COR-L47 (cell line): ENCODE measurements at places on chromosomes 13 and 19.
A peak's percentile ranks its signal among the peaks of the same experiment; 100 is the strongest.

- DNase-seq: peak; percentile 48
Observed at GRCh38 chr13:23969647-23970046, 72.3 kb upstream of the C1QTNF9B start.

DNA sequence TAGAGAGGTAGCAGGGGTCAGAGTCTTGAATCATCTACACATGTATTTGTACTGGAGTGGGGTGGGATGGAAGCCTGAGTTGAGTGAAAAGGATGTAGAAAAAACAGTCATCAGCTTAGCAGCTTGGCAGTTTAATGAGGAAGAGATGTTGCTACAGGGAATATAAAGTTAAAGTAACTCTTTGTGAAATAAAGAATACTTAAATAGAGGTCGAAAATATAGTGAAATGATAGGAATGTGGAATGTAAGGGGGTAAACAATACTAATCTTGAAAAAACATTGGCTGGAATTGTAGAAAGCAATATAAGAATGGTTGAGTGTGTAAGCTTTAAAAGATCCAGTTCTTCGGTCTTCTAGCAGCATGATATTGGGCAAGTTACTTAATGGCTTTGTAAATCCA, 22.7 kb downstream of the NUP58 start:
- DNase-seq: no peak

DNA sequence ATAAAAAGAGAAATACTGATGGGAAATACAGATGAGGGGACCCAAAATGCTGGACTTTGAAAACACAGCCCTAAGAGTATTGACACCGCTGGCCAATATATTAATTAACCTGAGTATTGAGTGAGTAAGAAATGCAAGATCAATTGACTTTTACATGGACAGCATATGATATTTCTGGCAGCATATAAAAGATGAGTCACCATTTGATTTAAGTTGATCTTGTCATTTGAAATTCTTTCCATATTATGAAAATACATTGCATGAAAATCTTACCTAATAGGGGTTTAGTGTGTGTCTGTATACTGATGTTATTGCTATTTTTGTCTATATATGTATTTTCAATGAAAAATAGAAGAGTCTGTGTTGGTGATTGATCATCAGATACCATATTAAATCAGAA, 619.6 kb downstream of the KCTD12 start:
- no peak for DNase-seq

GRCh38 chr19:43625918-43626579, 6.6 kb upstream of the ZNF428 start:
- no peak for DNase-seq

GRCh38 chr13:96741779-96742178, 252.5 kb downstream of the OXGR1 start:
- no peak for DNase-seq

- DNase-seq: peak; percentile 71
Observed at GRCh38 chr13:93227280-93227877, 772 bp downstream of the GPC6 start.

DNA sequence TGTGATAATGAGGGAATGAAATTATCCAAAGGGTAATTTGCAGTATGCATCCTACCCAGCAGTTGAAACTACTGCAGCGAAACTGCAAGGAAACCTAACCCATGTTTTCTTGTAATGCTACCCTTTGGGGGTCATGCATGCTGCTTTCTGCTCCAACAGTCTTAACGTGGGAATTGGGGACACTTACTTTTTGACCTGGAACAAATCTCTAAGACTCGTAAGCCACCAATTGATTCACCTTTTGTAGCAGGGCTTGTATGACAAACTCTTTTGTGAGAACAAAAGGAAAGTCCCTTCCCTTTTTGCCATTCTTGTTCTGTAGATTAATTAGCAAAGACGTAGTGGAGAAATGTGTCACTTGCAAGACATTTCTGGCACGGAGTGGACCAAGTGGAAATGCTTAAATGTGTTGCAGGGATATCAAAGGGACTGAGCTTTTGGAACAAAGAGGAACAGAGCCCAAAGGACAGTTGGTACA, 27.4 kb downstream of the LRCH1 start:
- no peak for DNase-seq

DNA sequence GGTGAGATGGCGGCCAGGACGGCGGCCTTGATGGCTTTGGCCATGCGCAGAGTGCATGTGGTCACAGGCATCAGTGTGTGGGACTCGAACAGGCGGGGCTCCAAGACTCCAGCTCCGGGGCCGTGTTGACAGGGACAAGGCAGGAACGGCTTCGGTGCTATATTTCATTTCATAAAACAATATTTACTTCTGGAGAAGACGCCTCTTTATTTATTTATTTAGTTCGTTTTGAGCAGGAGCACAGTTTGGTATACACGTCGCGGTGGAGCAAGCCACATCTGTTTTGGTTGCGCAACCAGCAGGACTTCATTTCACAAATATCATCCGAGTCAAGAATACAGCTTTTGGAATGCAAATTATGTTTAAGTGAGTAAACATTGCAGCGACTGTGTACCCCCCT, 166.7 kb upstream of the TSHZ3 start:
- DNase-seq: no peak

- no peak for DNase-seq
Observed at GRCh38 chr13:80132741-80133601, 208.0 kb downstream of the SPRY2 start.

- no peak for DNase-seq
Observed at GRCh38 chr13:109695402-109696190, 90.8 kb downstream of the IRS2 start.

GRCh38 chr13:72959643-72960042, 99.2 kb upstream of the KLF5 start:
- DNase-seq: no peak

DNA sequence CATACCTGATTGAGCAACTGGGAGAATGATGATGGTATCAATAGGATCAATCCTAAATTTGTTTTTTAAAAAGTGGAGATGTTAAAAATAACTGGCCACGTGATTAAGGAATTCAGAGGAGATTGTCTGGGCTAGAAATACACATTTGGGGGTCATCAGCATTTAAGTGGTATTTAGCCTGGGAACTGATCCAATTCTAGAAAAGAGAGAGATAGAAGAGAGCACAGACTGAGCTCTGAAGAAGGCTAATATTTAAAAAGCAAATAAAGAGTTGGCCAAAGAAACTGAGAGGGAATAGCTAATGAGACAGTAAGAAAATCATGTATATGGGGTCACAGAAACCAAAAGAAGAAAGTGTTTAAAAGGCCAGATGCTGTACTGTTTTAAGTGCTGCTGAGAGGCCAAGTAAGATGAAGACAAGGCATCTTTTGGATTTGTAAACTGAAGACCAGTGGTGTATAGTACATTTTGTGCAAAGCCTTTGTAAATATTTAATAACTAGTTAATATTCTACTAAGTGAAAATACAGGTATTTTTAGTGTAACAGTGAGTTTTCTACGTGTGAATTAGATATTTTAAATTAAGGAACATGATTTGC, 40.2 kb downstream of the UBL3 start:
- DNase-seq: no peak

DNA sequence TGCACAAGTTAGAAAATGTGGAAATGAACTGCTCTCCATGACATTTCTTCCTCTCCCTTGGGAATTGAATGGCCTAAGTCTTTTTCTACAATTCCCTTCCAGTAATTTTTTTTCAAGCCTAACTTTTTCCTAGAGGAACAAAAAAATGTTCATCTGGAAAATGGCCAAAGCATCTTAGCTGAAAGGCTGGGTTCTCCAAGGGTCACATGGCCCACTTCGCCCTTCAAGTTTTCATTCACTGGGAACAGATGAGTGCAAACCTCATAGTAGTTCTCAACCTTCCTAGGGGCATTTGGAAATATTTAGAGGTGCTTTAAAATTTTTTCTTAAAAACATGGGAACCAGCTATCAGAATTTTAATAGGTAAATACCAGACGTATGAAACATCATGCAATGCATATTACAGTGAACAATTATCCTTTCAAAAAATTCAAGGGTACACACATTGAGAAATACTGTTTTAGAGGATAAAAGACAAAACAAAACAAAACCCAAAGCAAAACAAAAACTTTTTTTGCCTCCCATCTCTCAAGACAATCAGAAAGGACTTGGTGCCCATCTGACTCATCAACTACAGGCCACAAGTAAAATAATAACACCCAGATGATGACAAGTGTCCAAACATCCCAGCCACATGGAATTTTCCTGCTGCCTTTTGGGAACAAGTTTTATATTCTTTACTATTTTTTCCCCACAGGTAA, 208.8 kb downstream of the SLITRK6 start:
- DNase-seq: no peak

DNA sequence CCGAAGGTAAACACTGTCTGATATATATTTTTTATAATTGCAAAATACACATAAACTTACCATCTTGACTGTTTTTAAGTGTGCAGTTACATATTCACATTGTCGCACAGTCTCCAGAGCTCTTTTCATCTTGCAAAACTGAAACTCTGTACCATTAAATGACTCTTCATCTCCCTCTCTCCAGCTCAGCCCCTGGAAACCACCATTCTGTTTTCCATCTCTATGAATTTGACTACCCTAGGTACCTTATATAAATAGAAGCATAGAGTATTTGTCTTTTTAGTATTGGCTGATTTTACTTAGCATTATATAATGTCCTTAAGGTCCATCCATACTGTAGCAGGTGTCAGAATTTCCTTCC, 45.8 kb downstream of the LRCH1 start:
- DNase-seq: no peak

DNA sequence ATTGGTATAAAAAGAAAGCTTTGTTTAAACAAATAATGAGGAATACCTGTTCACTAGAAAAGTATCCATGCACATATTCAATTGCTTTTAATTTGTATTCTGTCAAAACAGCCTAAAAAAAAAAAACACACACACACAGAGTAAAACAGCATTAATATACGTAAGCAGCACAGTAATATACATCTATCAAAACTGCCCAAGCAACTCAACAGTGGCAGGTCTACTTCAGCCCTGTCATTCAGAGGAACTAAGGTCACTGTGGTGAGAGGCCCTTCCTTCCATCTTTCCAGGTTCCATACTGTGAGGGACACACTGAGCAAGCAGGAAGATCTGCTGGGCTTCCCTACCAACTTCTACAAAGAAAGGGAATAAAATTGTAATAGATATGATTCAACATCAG, 3.8 kb downstream of the PROSER1 start:
- DNase-seq: no peak

DNA sequence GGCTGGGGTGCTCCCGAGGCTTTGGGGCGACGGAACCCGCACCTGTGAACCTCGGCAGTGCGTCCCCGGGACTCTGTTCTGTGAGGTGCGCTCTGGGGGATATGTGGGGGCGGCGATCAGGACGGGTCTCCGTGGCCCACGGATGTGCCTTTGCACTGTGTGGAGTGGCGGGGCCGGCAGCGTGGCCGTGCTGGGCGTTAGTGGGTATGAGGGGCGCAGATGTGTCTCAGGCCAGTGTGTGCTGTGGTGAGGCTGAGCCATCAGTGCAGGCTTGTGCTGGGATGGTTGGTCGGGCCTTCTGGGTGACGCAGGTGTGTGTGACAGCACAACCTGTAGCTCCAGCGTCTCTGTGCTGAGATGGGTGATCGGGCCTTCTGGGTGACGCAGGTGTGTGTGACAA, 16.9 kb downstream of the ZNF331 start:
- no peak for DNase-seq

DNA sequence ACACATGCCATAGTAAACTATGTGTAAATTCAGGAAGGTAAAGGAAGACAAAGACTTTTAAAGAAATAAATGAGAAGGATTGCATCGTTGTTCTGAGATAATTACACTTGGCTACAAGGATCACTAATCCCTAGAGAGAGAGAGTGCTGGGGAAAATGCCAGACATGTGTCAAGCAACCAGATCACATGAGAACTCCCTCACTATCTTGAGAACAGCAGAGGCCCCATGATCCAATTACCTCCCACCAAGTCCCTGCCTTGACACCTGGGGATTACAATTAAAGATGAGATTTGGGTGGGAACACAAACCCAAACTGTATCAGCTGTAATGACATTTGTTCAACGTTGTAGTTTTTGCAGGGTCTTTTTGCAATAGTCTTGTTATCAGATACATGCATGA, 1600.9 kb upstream of the MIR17HG start:
- DNase-seq: no peak

- DNase-seq: no peak
Observed at GRCh38 chr19:1780272-1780958, 27.1 kb downstream of the ONECUT3 start.

DNA sequence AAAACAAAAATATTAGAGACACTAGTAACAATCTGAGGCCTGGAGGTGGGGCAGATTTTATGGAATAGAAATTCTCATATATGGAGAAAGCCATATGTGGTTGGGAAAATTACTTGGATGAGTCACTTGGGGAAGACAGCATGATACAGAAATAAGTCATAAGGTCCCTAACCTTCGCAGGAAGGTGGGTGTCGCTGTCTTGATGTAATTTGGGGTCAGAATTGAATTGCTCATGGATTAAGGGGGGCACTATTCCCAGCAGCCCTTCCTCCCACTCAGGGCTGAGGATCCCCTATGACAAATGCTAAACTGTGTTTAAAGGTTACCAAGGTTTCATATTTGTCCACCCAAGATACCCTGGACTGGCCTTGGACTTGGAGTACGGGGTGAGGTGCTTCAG, 5.0 kb downstream of the RDH8 start:
- DNase-seq: no peak

- DNase-seq: no peak
Observed at GRCh38 chr19:51258165-51259160, 7.6 kb downstream of the SIGLECL1 start.

- no peak for DNase-seq
Observed at GRCh38 chr13:35866801-35867200, 264.4 kb downstream of the DCLK1 start.

GRCh38 chr19:36916991-36917390, 859 bp downstream of the ZNF568 start:
- no peak for DNase-seq

DNA sequence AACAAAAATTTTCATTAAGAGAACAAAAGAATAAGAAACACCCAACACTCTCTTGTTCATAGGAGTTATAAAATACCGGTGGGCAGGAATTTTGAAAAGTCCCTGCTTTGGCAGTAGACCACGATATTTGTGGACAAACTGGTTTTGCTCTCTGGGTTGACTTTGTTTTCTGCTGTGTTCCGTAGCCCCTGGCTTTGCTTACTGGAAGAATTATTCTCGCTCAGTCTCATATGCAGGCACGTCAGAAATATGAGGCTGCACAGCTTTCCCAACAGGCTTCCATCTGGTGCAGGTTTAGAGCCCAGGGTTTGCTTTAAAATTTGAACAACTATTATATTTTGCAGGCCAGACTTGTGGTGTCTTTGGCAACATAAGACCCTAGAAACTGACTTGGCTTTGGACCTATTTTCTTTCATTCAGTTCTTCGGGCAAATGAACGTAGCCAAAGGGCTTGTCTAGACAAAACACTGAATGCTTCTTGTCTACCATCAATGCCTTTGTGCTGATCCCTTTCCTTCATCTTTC, 2012.6 kb downstream of the PCDH9 start:
- no peak for DNase-seq

GRCh38 chr13:39306639-39307589, 268.7 kb downstream of the NHLRC3 start:
- no peak for DNase-seq
